Activated B cell treated with CpG ODN at 0.5 μM for 24 hours (primary cell): ENCODE measurements at places on chromosomes 1 and 21.
A peak's percentile ranks its signal among the peaks of the same experiment; 100 is the strongest.

- H3K27me3 ChIP-seq: no peaks in the 10 kb centered on the region
- H3K4me3 ChIP-seq: no peak overlapping the region
- peak overlapping the region; percentile 73 for H3K27ac ChIP-seq
- peaks cover 75% of the 10 kb centered on the region for H3K36me3 ChIP-seq
- DNase-seq: no peak
- H3K4me1 ChIP-seq: peaks cover 27% of the 10 kb centered on the region
Observed at GRCh38 chr1:26780344-26780957, 7.3 kb upstream of the PIGV start.

GRCh38 chr21:44498280-44499210 is 41.5 kb downstream of the KRTAP10-1 start:
- no peak overlapping the region for H3K4me3 ChIP-seq
- H3K36me3 ChIP-seq: no peaks in the 10 kb centered on the region
- no peak overlapping the region for H3K27ac ChIP-seq
- DNase-seq: no peak

DNA sequence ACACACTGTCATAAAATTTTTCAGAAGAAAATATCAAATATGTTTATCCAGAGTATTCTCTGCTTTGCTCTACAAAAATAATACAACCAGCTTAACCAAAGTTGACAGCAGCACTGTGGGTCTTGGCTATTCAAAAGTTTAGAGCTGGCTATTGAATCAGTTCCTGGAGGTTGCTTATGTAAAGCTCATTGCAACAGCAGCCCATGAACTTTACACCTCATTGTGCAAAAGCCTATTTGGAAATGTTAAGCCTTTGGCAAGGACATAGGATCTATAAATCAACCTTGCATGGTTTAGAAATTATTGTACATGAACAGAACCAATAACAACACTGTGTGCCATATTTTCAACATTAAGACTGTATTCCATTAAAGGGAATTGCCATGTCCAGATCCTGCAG is 714.9 kb downstream of the ADGRL2 start:
- no peaks in the 10 kb centered on the region for H3K36me3 ChIP-seq
- no peak overlapping the region for H3K27ac ChIP-seq
- no peak overlapping the region for H3K4me3 ChIP-seq
- H3K27me3 ChIP-seq: no peaks in the 10 kb centered on the region
- no peak for DNase-seq

DNA sequence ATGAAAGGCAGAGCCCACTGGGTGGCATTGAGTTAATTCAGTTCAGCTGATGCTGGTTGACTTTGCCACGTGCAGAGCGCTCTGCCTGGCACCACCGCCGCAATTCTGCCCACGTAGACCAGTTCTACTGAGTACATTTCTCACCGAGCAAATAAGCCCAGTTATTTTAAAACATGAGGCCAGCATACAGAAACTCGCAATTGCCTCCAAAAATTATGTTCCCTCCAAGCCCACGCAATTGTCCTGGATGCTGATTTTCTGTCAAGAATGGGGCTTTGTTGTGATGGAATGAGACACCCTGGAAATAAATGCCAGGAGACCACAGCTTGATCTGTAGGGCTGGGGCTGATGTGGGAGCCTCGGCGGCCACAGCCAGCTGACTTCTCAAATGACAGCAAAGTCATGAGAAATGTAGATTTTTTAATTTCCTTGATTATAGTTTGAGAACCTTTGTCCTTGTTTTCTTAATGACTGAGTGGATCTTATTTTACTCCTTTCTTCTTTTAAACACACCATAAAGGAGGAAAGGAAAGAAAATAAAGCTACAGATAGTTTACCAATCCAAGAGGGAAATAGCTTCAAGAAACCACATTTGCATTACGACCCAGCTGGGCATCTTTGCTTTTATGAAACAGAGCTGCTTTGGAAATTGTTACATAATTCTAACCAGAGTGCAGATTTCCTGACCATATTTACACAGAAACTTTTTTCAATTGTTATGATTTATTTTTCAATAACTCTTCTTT is 11.6 kb upstream of the PARP1 start:
- no peaks in the 10 kb centered on the region for H3K36me3 ChIP-seq
- H3K27ac ChIP-seq: no peak overlapping the region
- H3K27me3 ChIP-seq: no peaks in the 10 kb centered on the region
- no peak overlapping the region for H3K4me3 ChIP-seq
- DNase-seq: no peak

DNA sequence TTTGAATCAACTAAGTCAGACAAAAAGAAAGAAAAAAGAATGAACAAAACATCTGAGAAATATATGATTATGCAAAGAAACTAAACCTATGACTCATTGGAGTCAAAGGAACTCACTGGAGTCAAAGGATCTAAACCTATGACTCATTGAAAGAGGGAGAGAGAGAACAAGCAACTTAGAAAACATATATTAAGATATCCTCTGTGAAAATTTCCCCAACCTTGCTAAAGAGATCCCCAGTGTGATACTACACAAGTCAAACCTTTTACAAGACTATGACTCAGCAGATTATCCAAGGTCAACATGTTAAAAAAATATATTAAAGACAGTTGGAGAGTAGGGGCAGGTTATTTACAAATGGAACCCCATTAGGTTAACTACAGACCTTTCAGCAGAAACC is 1538.3 kb downstream of the NCAM2 start:
- no peaks in the 10 kb centered on the region for H3K27me3 ChIP-seq
- H3K36me3 ChIP-seq: no peaks in the 10 kb centered on the region
- DNase-seq: no peak
- no peaks in the 10 kb centered on the region for H3K4me1 ChIP-seq
- H3K4me3 ChIP-seq: no peak overlapping the region

- DNase-seq: no peak
- H3K27ac ChIP-seq: no peak overlapping the region
Observed at GRCh38 chr1:160916666-160917065, 31.7 kb upstream of the ITLN1 start.

DNA sequence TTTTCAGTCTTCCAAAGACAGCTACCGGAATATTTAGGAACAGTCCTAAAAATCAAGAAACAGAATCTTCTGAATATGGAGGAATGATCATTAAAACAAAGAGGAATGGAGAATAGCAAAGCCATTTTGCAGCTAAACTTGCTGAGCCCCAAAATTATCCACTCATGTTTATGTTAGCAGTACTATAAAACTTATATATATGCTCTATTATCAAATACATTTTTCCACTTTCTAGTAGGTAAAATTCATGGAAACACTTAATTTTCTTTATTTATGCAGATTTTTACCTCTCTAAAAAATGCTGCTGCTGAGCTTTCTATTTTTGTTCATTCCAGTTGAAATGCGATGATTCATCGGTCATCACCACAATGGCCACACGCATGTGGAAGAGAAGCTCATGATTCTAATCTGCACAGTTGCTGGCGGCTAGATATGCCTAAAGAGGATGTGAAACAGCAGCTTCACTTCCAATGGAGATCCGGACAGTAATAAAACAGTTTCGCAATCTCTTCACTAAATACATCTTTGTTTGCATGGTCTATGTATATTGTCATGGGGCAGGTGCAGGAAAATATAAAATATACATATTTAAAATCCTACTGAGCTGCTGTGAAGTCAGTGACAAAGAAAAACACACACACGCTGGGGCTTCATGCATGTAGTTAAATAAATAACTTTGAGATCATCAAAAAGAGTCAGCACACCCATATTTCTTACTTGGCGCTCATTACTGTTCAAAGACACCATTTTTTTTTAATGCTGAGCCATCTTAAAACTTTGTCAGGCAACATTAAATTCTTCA is 292.2 kb downstream of the SMYD3 start:
- DNase-seq: no peak
- H3K4me3 ChIP-seq: no peak overlapping the region
- peaks cover 19% of the 10 kb centered on the region for H3K4me1 ChIP-seq

DNA sequence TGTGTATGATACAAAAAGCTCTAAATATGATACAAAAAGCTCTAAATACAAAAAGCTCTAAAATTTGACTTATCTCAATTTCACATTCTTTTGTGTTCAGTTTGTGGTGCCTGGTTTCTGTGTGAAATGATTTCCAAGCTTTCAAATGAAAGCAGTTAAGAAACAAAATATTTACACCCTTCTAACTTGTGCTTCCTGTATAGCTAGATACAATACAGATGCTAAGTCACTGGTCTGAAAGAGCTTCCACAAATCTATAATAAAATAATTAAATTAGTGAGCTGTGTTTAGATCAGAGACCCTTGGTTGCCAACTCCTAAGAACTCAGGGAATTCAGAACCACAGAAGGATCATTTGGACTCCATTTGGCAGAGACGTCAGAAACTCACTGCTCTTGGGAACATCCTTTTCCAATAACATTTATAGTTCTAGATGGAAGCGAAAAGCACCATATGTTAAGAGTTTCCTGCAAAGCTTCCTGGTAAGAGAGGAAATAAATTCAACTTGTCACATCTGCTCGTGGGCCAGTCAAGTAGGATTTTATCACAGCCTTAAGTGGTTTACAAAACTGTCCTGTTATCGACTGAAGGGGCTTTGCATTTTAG is 1079.1 kb downstream of the ADGRL2 start:
- H3K27me3 ChIP-seq: no peaks in the 10 kb centered on the region
- DNase-seq: no peak
- no peak overlapping the region for H3K27ac ChIP-seq
- no peaks in the 10 kb centered on the region for H3K4me1 ChIP-seq
- no peaks in the 10 kb centered on the region for H3K36me3 ChIP-seq

DNA sequence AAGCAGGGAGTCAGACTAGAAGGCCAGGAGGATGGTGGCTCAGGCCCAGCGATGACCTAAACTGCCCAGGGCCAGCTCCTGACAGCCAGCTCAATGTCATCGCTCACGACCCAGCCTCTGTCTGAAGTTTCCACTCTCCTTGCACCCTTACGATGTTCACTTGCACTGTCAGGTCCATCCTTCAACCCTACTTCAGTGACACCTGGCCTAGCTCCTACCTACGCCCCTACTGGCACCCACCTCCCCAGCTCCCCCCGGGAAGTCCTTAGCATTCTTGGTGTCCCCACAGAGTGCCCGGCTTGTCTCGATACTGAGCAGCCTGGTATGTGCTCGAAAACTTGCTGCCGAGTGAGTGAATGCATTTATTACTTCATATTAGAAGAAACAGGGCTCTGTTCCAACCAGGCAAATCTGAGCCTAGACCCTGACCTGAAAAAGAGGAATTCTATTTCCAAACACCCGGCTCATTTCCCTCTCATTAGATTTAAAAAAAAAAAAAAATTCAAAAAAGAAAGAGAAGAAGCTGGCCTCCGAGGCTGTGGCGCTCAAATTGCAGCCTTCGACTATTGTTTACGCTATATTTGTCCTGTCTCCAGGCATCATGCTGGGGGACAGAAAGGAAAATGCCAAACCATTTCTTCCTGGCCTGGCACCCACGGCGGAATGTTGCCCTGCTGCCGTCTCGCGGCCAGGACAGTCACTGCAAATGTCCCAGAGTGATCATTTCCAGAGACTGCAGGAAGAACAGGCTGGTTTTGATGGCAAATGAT is 29.8 kb upstream of the LRRC38 start:
- H3K27ac ChIP-seq: no peak overlapping the region
- H3K4me3 ChIP-seq: no peak overlapping the region
- H3K36me3 ChIP-seq: no peaks in the 10 kb centered on the region
- DNase-seq: no peak
- no peaks in the 10 kb centered on the region for H3K4me1 ChIP-seq

DNA sequence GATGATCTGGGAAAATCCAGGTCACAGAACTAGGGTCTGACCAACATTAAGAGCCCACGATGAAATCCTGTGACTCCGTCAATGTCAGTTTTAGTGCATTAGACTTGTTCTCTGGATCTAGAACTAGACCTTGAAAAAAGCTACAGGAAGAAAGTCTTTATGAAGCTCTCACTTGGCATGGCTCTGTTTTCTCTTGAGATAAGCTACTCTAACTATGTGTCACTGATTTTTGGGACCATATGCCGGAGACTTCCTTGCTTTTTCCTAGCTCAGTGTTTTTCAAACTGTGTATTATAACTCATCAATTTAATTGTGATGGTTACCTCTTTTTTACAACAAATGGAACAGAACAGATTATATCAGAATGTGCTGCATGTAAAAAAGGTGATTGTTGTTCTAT is 379.7 kb upstream of the DAB1 start:
- H3K4me1 ChIP-seq: no peaks in the 10 kb centered on the region
- H3K27ac ChIP-seq: no peak overlapping the region
- no peaks in the 10 kb centered on the region for H3K36me3 ChIP-seq
- no peaks in the 10 kb centered on the region for H3K27me3 ChIP-seq
- no peak for DNase-seq
- H3K4me3 ChIP-seq: no peak overlapping the region

DNA sequence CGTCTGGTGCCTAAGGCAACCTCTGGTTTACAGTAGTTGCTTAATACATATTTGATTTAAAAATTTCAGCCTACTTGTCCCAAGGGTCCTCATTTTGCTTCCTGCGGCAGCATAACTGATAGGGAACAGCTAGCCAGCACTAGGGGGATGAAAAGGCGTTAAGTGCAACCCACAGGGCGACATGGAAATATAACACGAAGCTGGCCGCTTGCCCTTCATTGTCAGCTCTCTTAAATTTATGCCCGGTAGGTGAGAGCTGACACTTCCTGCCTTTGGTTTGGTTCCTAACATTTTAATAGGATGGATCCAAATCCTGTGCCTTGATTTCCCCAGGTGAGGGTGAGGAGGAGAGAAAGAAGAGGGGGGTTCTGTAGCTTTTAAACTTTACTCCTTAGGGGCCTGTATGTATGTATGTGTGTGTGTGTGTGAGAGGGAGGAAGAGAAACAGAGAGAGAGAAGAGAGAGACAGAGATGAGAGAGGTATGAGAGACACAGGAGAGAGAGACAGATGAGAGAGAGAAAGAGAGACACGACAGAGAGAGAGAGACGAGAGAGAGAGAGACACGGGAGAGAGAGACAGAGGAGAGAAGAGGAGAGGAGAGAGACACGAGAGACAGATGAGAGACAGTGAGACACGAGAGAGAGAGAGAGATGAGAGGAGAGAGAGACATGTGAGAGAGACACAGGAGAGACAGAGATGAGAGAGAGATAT is 938 bp upstream of the ACTN2 start:
- DNase-seq: no peak
- H3K36me3 ChIP-seq: no peaks in the 10 kb centered on the region
- no peak overlapping the region for H3K27ac ChIP-seq

DNA sequence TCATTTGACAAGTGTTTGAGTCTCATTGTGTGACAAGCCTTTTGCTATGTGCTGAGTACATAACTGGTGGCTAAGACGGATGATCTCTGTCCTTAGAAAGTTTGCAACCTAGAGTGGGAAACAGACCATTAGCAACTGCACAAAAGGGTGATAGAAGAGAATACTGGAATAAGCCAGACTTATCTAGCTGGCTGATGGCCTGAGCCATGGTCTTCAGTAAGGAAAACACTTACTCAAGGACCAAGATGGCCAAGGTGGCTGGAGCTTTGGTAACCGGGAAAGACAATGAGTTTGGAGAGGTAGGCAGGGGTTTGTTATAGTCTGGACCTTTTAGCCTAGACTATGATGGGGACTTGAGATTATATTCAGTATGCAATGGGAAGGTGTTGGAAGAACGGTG is 1.6 kb upstream of the TAF12 start:
- peak overlapping the region; percentile 96 for H3K4me3 ChIP-seq
- peak overlapping the region; percentile 97 for H3K27ac ChIP-seq
- H3K4me1 ChIP-seq: peaks cover 61% of the 10 kb centered on the region

DNA sequence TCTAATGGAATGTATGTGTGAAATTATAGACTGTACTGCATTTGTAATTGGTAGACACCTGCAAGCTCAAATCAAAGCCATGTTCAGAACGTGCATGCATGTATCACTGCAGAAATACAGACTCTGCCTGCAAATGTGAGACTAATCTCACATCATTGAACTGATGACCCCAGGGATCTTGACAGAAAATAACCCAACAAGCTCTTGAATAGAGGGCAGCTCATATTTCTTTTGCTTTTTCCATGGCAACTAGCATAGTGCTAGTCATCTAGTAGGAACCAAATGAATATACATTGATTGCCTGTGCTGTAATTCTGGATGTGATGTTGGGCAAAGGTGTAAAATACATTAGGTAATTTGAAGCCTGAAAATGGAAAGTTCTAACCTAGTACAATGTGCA is 62.4 kb downstream of the PTPRC start:
- no peaks in the 10 kb centered on the region for H3K27me3 ChIP-seq
- peak overlapping the region; percentile 69 for H3K27ac ChIP-seq
- H3K4me1 ChIP-seq: peaks cover 53% of the 10 kb centered on the region
